ENCODE measurements at places on chromosomes 2 and 18.
A peak's percentile ranks its signal among the peaks of the same experiment; 100 is the strongest.

GRCh38 chr18:421247-422155, 79.0 kb downstream of the COLEC12 start:
- no peak for DNase-seq

- no peak for DNase-seq
Measured at GRCh38 chr2:98730707-98731040, 258 bp downstream of the MGAT4A start.

- no peak for DNase-seq
Measured at GRCh38 chr2:199339891-199340605, 117.7 kb downstream of the SATB2 start.

DNA sequence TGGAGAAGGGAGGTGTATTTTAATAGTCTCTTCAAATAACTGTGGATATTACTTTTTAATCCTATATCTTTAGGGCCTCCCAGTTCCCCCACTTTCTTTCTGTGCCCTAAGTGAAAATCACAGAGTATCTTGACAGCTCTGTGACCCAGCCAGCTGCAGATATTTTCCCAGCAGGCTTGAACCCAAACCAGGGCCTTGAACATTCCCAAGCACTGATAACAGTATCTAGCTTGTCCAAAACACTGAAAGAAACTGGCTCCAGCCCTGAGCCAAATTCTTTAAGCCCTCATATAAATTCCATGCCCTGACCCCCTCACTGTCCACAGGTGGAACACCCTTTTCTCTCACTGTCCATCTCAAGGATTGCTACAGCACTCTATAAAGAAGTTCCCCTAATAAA, 388.1 kb upstream of the CHAC2 start:
- DNase-seq = no peak

- peak; percentile 19 for DNase-seq
Measured at GRCh38 chr18:903701-904100, 970 bp upstream of the ADCYAP1 start.

DNA sequence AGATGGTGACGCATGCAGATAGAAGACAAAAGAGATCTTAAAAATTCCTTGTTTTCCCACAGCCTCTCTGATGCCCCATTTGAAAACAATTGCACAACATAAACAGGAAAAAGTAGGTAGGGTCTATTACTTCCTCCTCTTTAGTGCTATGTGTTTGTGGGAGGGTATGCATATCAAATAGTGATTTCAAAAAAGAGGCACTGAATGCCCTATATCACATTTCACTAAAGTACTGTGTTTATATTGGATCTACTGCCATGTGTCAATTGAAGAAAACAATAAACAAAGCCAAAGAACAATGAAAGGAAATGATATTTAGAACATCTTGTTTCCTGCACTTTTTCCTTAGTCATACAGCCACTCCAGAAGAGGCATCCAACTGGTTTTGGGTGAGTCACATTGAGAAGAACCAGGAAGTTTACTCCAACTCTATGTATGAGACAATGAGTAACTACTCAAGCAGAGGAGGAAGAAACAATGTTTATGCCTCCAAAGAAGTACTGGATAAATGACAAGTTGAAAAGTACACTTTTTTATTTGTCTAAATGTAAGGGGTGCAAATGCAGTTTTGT, 583.6 kb downstream of the FBXO15 start:
- DNase-seq = no peak

DNA sequence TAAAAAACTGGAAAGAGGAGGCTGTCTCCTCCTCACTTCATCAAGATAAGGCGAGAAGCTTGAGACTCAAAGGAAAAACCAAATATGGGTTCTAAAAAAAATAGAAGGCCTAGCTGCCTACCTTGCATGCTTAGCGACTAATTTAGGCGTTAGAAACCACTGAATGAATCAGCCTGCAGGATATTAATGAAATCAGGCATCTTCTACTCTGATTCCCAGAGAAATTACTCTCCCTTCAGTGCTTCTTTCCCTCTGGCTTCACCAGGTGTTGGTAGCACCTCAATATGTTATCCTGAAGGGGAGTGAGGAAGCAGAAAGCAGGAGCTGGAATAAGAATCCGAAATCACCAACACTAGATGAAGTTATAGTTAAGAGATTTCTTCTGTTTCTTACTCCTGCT, 749.8 kb upstream of the NRXN1 start:
- DNase-seq = no peak

- DNase-seq = no peak
Measured at GRCh38 chr2:113255140-113256070, 23.3 kb downstream of the PAX8 start.

DNA sequence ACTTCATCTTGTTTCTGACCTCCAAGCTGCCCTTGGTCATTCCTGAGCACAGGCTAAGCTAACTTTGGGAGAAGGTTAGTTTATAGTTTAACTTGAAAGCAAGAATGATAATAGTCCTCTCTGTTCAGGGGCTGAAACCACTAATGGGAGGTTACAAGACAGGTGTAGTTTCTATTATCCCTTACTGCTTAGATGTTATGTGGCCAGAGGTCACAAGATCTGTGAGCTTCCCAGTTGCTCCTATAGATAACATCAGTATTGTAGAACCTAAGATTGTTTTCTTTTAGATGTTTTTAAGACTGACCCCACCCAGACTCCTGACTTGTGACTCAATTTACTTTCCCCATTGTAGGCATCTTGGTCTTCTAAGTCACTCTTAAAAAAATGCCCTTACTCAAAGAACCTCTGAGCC, 94.8 kb upstream of the LPIN2 start:
- no peak for DNase-seq

DNA sequence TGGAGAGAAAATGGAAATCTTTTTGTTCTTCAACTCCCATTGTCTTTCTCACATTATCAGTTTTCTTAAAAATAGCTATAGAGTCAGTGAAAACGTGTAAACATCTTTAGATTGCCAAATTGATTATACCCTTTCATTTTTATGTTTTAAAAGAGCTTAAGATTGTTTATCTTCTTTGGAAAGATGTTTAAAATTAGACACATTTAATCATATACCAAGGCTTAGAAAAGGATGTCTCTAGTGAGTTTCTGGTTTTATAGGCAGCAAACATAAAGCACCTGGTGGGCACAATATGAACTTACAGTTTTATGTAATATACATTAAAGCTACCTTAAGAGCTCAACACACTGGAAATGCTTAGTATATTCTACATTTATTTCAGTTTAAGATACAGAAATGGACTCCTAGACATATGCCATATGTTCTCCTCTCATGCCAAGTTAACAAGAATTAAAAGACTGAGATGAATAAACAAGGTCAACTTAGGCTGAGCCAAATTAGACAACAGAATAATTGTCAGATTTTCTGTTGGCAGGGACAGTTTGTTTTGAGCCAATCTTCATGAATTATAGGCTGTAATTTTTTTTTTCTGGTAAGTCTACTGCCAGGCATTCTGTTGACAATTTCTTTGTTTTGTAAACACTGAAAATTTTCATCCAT, 112.7 kb downstream of the OTX1 start:
- DNase-seq = no peak

GRCh38 chr18:54991981-54992380, 32.7 kb upstream of the CCDC68 start:
- no peak for DNase-seq

DNA sequence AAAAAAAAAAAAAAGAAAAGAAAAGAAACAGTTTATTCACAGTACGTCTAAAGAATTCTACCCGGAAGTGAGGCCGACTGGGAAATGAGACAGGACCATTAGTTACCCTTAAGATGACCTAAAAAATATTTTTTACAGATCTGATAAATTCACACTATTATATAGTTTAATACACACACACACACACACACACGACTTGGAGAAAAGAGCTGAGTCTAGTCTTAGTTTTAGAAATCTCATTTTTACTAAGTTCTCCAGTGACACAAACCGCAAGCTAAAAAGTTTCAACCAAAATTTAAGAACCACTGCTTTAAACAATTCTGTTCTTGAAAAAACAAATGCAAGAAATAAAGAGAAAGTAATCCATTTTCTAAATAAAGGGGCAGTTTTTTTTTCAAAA, 27.1 kb downstream of the ST3GAL5 start:
- DNase-seq = no peak

GRCh38 chr2:10989151-10989550, 77.4 kb downstream of the KCNF1 start:
- no peak for DNase-seq

GRCh38 chr2:106530866-106531265, 43.7 kb downstream of the CD8B2 start:
- DNase-seq = no peak

GRCh38 chr2:59190518-59190917, 949.4 kb upstream of the FANCL start:
- no peak for DNase-seq

GRCh38 chr2:8761529-8762164, 75.8 kb downstream of the KIDINS220 start:
- peak; percentile 27 for DNase-seq

- DNase-seq = no peak
Measured at GRCh38 chr2:152555048-152555447, 162.2 kb downstream of the PRPF40A start.

GRCh38 chr2:3290655-3291054, 87.0 kb downstream of the EIPR1 start:
- DNase-seq = no peak

DNA sequence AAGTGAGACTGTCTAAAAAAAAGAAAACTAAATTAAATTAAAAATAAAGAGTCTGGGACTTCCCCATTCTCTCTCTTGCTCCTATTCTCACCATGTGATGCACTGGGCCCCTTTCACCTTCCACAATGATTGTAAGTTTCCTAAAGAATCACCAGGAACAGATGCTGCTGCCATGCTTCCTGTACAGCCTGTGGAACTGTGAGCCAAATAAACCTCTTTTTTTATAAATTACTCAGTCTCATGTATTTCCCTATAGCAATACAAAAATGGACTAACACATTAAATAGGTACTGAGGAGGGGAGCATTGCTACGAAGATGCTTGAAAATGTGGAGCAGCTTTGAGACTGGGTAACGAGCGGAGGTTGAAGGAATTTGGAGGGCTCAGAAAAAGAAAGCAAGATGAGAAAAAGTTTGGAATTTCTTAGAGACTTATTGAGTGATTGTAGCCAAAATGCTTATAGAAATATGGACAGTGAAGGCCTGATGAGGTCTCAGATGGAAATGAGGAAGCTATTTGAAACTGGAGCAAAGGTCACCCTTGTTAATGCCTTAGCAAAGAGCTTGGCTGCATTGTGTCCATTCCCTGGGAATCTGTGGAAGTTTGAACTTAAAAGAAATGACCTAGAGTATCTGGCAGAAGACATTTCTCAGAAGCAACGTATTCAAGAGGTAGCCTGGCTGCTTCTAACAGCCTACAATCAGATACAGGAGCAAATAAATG, 128.7 kb downstream of the EIPR1 start:
- no peak for DNase-seq

DNA sequence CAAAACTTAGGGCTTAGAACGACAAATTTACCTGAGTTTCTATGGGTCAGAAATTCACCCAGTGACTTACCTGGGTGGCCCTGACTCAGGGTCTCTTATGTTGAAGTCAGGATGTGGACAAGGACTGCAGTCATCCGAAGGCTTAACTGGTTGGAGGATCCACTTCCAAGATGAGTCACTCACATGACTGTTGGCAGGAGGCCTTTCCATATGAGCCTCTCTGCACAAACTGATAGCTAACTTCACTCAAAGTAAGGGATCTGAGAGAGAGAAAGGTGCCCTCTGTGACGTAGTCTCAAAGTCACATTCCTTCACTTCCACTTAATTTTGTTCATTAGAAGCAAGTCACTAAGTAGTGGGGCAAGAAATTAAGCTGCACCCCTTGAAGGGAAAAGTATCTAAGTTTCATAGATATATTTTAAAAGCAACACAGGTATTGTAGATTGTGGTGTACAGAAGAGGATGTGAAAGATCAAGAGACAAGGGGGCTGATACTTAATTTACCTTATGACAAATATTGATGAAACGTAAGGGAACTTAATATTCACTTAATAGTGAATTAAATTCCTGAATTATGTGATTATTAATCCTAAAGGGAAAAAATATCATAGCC, 48.4 kb downstream of the TANK start:
- no peak for DNase-seq
